Heart left ventricle (tissue), 16 donors: ENCODE measurements at places on chromosomes 4 and X. TPM values are rescaled to one million over a fixed set of nuclear protein-coding genes. Genes with fewer than 3 reads are reported as not detected.

The BMPR1B gene
- total RNA-seq, result 2.0 TPM

DNA sequence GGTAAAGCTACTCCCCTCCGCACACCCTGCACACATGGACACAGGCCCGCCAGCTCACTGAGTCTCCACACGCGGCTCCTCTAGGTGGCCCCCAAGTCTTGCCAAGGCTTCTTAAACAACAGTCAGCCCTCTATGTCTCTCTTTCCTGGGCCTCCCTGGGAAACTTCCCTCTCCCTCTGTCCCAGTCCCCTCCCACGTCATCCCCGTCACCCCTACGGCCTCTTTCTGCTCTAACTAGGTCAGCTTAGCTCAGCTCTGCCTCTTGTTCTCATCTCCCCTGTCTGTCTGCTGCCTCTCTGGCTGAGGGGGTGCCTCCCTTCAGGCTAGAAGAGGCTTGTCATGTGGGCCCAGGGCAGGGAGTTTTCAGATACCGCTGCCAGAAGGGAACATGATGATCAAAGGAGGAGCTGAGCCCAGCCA, 38.8 kb downstream of the SEPTIN6 start:
- peak; percentile 65 for DNase-seq

The ENPEP gene
- total RNA-seq, result 6.3 TPM

DNA sequence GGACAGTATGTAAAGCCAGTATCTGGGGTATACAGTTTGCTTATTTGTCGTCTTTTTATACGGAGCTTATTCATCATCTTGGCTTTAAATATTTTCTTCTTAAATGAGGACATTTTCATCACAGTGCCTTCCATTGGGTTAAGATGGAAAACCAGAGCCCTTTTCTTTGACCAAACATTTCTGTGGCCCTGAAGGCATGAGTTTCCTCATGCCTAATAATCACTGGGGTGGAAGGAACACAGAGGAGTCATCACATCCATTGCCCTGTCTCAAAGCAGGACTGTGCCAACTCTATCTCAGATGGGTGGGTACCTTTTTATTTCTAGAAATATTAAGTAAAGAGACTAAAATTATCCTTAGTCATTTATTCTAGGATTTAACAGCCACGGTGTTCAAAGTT, 40.0 kb downstream of the CHRDL1 start:
- DNase-seq, result no peak

GRCh38 chr4:27381815-27382214, 521.2 kb downstream of the STIM2 start:
- no peak for DNase-seq

The SERTM2 gene
- not detected for total RNA-seq

The TAF7L gene
- not detected for total RNA-seq

The DCAF12L2 gene
- not detected for total RNA-seq

The CT55 gene
- total RNA-seq, result not detected

DNA sequence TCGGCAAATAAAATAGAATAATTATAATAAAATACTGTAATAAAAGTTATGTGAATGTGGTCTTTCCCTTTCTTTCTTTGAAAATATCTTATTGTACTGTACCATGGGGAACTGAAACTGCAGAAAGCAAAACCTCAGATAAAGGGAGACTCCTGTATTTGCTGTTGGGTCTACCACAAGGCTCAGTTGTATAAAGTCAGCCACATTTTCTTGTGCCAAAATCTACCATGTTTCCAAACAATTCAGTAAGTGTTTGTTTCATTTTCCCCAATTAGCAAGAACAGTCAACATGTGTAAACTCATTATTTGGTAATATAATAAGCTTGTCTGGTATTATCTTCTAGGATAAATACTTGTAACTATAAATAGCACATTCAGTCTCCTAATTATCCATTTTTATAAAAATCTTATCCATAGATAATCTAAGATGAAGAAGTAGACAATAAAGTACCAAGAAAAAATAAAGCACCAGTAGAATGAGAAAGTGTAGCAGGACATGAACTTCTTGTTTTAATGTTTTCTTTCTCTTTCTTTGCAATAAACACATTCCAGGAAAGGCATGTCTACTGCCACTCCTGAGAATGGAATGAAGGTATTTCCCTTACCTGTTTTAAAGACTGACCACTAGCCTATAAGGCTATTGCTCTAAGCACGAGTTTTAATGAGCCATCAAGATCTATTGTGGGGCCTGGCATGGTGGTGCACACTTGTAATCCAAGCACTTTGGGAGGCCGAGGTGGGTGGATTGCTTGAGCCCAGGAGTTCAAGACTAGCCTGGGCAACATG, 15.0 kb upstream of the OTUD4 start:
- DNase-seq, result no peak

DNA sequence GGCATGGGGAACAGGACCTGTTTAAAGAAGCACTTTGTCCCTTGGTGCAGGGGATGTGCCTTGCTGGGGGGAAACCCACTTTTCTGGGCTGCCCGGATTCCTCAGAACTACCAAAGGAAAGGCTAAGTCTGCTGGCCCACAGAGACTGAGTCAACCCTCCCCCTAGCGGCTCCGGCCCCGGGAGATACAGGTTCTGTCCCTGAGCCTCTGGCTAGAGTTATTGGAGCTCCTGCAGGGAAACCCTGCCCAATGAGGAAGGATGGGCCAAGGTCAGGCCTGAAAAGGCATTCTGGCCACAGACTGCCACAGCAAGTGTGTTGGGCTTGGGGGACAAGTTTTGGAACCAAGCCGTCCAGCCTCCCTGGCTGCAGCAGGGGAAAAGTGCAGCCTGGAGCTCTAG, 490.9 kb upstream of the ACTRT1 start:
- DNase-seq, result no peak

The PLK4 gene
- 4.0 TPM for total RNA-seq

DNA sequence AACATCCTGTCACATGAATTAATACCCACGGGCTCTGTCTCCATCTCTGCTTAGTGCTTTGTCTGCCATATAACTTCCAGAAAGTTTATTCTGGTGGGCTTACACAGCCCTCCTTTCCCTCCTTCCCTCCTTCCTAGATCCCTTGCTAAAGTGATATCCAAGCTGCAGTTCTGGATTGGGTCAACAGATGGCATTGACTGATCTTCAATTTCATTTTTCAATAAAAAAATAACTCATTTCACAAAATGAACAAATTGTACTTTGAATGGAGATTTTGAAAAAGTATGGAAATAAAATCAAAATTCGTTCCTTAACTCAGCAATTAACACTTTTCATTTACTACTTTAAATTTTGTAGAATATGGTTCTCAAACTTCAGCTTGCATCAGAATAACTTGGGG, 94.9 kb downstream of the NXF2 start:
- DNase-seq, result no peak

DNA sequence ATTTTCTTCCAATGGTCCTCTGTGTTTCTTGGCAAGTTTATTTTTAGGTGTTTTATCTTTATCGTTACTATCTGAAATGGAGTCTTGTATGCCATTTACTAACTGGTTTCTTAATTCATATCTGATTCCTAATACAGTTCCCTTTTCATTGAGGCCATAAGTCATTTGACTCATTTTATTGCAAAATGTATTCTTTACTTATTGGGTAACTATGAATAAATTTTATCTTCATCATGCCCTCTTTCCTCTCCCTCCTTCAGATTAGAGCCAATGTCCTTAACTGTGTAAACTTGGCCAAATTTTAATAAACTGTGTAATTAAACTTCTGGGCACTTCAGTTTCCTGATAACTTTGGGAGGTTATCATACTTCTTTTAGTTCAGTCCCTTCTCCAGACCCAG, 19.3 kb upstream of the MSMO1 start:
- no peak for DNase-seq

- DNase-seq, result no peak
Observed at GRCh38 chr4:1463088-1463926, 57.1 kb upstream of the NKX1-1 start.

GRCh38 chr4:55549888-55550287, 3.2 kb upstream of the CLOCK start:
- DNase-seq, result no peak

The ALB gene
- total RNA-seq, result 3.3 TPM

The ODAPH gene
- not detected for total RNA-seq

The PRKX gene
- 6.0 TPM for total RNA-seq
